Kidney capillary endothelial cell (primary cell): ENCODE measurements at places on chromosomes 6 and 20.

DNA sequence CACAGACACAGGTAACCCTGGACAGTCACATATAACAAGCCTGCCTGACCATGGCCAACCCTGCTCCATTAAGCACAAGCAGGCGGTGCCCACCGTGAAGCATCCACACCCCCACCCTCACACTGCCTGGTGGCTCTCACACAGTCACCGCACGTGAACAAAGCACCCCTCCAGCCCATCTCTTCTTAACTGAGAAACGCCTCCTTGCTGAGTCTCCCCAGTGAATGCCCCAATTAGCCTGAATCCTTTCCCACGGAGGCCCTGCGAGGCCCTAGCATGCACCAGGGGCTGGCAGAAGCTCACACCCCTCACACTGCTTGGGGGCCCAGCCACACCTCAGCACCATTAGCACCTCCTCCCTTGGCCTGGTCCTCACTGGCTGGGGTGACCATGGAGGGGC lies 72.3 kb downstream of the GRM4 start:
- DNase-seq: no peak

GRCh38 chr6:135066397-135066796 lies 11.8 kb upstream of the HBS1L start:
- peak; percentile 24 for DNase-seq

GRCh38 chr6:116450185-116450710 lies 10.9 kb upstream of the CALHM6 start:
- no peak for DNase-seq

- DNase-seq: no peak
Measured at GRCh38 chr20:20317621-20318364, 50.1 kb upstream of the INSM1 start.

DNA sequence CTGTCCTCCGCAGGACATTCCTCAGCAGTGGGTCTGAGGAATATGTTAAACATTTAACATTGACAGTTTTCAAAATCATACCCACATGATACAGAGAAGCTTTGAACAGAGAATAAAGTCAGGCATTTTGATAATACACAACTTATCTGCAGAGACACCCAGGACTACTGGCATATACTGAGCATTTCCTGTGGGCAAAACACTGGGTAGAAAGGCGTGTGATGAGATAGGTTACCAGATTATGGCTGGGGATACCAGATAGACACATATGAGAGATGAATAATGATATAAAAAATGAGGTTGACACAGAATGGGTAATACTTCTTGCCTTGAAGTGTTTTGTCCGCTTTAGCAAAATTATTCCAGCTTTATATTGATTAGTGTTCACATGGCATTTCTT lies 31.4 kb upstream of the TRIM26 start:
- DNase-seq: no peak

DNA sequence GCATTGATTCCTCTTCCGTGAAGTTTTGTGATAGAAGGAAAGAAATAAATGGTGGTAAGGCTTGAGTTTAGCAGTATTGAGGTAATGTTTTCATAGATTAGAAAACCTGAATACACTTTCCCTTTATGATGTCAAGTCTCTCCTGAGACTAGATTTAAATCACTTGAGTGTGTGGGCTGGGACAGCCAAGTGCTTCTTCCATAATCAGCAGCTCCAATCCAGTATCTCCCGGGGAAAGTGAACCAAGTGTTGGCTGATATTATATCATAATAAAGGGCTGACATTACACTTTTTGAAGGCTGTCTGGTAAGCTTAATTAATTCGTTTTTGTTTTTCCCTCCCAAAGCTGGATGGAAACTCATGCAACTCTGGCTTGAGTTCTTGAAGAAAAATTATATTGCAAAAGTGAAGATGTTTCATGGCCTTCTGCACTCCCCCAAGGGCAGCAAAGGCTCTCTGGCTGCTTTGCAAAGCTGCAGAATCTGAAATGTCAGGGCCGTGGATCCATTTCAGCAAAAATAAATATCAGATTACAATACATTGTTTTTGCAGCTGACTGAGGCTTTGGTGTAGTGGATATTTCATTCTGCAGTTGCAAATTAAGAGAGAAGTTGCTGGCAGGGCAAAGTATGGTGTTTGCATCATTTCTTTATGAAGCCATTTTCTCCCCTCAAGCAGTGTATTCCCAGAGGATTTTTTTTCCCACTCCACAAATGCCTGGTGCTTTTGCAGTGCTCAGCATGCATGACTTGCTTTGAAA lies 101.2 kb downstream of the MKKS start:
- DNase-seq: no peak

DNA sequence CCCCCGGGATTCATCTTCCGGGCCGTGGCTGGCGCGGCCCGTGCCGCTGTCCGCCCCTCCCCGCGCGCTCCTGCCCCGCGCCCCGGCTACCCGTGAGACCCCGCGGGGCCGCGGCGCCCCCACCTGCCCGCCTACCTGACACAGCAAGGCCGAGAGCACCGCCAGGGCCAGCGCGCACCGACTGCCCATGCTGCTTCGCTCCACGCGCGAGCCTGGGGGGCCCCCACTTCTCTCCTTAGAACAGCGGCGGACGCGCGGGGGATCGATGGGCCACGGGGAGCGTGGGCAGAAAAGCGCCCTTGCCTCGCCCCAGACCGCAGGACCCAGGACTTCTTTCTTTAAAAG lies 955 bp downstream of the DLL1 start:
- DNase-seq: no peak

DNA sequence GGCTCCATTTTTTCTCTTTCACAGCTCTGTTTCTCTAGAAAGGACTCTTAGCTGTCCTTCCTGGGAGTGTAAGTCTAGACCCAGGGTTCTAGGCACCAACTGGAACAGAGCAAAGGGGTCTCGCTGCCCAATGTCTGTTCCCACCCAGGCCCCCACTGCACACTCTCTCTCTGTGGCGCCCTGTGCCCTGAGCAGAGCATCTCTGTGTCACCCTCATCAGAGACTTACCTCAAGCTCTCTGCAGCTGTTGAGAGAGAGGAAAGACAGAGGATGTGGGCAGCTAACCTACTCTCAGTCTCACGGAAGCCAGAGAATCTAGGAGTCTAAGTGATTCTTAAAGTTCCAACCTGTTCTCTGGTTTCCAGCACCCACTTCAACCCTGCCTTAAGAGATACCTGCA lies 9.5 kb downstream of the NCR2 start:
- no peak for DNase-seq

DNA sequence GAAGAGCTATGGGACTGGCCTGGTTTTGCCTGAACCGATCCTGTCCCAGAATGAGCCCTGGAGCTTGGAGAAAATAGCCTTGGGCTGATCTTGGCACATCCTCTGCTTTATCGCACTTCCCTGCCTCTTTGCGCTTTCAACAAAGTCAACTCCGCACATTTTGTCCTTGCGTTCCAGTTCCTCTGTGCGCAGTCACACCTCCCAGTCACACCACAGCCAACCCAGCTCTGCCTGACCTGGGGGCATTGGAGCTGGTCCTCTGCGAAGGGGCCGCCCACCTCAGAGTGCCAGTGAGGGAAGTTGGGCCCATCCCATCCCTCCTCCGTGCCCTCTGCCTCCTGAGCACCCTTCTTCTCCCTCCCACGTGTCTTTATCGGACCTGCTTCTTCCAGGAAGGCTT lies 16.9 kb upstream of the UQCC2 start:
- DNase-seq: no peak

GRCh38 chr20:35709259-35709658 lies 10.1 kb downstream of the ROMO1 start:
- DNase-seq: no peak

- no peak for DNase-seq
Measured at GRCh38 chr6:42417641-42418112, 34.0 kb downstream of the TRERF1 start.

DNA sequence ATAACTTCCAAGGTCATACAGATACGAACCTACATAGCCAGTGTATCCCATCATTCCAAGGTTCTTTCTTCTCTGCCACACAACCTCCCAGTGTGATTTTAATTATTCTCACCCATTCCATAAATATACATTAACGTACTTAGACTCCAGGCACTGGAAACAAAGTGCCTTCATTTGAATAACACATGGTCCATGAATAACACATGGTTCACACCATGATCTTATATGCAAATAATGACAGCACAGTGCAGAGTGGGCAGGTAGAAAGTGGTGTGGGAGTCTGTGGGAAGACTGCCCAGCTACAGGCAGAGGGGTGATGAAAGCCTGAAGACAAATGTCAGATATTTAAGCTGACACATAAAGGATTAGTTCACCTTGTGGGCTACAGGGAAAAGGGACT lies 425.2 kb downstream of the HACE1 start:
- no peak for DNase-seq

DNA sequence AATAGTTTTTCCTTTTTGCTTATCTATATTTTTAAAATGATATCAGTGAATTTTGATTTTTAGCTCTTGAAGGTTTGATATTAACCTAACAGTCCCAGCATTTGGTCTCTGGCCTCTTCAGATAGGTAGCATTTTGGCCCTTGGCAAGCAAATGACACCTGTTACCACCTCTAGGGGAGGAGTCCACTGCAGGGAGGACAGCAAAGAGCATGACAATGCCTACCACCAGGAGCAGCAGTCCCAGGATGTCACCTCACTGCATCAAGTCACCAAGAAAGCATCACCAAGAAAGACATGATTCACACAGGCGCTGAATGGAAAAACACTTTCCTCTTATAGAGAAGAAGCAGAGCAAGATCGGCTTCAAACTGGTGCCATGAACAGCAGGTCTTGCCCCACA lies 224.3 kb downstream of the UBE3D start:
- DNase-seq: no peak

GRCh38 chr6:98880486-98880885 lies 46.1 kb downstream of the POU3F2 start:
- DNase-seq: no peak

DNA sequence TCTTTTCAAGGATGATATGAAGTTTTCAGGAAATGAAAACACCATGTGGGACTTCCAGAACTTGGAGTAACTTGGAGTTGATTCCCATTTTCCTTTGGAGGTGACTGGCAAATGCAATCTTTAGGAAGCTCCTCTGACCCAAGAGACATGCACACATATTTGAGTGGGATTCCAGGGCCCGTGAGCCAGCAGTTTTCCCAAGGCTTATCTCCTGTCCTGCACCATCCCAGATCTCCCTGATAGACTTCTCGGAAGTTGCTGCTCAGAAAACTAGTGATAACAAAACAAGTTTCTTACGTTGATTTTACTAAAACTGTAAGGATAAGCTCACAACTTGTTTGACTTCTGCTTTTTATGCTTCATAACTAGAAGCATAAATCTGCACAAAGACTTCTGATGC lies 25.6 kb downstream of the SLC35F1 start:
- DNase-seq: no peak
